ENCODE measurements at places on chromosomes 2 and 18. TPM values are rescaled to one million over a fixed set of nuclear protein-coding genes. Genes with fewer than 3 reads are reported as not detected.

GRCh38 chr2:11613297-11613696 lies 56.7 kb downstream of the NTSR2 start:
- DNase-seq: no peak

The HOXD3 gene
- 1.0 TPM for total RNA-seq

DNA sequence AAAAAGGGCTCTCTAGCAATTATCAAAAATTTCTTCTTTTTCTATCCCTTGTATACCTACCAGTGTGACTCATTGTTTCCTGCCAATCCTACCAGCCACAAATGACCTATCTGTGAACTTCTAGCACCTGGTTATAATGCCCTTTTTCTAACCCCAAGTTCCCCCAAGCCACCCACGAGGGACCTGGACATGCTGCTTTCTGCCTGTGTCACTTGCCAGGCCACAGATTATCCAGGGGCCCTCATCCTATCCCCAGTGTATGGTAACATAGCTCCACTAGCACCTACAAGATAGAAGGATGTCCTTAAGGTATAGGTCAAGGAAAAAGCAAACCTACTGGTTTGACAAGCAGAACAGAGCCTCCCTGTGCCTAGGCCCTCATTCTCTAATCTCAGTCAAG lies 26.8 kb downstream of the AAK1 start:
- peak; percentile 53 for DNase-seq

DNA sequence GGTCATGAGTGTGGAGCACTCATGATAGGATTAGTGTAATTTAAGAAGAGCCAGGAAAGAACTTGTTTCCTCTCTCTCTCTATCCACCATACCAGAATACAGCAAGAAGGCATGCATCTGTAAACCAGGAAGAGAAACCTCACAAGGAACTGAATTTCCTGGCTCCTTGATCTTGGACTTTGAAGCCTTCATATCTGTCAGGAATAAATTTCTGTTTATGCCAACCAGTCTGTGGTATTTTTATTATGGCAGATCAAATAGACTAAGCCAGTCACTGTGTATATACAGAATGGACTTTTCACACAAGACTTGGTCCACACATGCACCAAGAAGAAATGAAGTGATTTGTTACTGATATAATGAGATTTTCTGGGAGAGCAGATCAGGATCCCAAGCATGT lies 930.1 kb upstream of the TMEFF2 start:
- DNase-seq: no peak

GRCh38 chr2:194385376-194385775 lies 1271.7 kb upstream of the SLC39A10 start:
- DNase-seq: no peak

The MDH1B gene
- total RNA-seq: 9.2 TPM

The PJVK gene
- 0.31 TPM for total RNA-seq

The TMEM247 gene
- total RNA-seq: not detected

DNA sequence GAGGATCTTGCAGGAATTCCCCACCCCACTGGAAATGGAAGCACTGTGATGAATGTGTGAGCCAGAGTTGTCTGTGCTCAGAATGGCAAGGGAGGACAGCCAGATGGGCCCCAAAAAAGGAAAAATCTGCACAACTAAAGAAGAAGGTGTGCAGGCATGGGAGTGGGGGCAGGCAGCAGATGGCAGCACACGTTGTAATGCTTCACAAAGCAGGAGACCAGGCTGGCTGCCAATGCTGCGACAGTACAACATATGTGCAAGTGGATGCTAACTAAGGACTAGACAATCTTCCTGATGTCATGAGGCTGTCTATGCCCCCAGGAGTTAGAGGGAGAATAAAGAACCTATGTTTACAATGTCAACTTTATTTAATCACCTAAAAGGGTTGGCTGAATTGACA lies 27.2 kb downstream of the ST6GAL2 start:
- DNase-seq: no peak

- no peak for DNase-seq
Observed at GRCh38 chr2:152441961-152442360, 107.0 kb downstream of the FMNL2 start.

The OTOS gene
- total RNA-seq: not detected

Measured in A172 (cell line).